Putamen (tissue), 1 donor: ENCODE measurements at places on chromosomes 1 and 21.
A peak's percentile ranks its signal among the peaks of the same experiment; 100 is the strongest.

- DNase-seq = no peak
These were observed 30.1 kb upstream of the ENO1 start for GRCh38 chr1:8908388-8909151.

DNA sequence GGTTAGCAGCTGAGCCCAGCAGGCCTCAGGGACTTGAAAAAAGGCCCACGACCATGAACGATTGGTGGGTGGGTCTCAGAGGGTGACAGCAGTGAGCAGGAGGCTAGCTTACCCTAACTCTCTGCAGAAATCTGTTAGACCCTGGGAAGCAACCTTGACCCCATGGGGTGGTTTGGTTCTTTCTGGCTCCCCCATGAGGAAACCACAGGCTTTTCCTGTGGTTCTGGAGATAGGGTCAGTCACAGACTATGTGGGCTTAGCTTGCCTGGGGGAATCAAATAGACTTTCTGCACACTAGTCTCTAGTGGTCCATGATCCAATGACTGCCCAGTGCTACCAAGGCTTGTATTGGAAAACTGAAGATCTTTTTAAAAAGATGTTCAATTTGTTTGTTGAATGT, 118.1 kb downstream of the PLXNA2 start:
- DNase-seq = no peak

DNA sequence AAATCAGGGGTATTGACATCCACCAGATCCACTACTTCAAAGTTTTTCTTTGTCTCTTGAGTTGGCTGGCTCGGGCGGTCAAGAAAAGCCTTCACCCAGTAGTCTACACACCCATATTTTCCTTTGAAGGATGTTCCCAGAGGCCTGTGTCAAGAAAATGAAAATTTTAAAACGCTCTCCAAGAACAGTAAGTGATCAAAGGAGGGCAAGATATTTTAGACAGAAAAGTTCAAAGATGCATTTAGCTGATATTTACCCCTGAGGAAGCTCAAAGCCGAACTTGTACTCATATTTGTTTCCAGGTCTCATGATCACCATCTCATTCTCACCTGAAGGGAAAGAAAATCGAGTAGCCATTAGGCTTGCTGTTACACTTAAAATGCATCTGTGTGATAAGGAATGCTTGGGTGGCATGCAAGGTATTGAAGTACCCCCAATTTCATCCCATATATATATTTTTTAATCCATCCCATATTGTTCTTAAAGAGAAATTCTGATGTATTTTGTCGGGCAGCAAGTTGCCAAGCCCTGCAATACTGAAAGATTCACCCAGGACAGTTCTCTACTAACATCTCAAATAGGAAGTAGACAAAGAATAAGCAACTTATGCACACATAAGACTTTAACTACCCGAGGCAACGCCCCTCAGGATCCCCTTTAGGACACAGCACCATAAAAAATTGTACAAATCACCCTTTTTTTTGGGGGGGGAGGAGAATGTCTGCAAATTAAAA, 1.1 kb downstream of the TXNIP start:
- DNase-seq = no peak

DNA sequence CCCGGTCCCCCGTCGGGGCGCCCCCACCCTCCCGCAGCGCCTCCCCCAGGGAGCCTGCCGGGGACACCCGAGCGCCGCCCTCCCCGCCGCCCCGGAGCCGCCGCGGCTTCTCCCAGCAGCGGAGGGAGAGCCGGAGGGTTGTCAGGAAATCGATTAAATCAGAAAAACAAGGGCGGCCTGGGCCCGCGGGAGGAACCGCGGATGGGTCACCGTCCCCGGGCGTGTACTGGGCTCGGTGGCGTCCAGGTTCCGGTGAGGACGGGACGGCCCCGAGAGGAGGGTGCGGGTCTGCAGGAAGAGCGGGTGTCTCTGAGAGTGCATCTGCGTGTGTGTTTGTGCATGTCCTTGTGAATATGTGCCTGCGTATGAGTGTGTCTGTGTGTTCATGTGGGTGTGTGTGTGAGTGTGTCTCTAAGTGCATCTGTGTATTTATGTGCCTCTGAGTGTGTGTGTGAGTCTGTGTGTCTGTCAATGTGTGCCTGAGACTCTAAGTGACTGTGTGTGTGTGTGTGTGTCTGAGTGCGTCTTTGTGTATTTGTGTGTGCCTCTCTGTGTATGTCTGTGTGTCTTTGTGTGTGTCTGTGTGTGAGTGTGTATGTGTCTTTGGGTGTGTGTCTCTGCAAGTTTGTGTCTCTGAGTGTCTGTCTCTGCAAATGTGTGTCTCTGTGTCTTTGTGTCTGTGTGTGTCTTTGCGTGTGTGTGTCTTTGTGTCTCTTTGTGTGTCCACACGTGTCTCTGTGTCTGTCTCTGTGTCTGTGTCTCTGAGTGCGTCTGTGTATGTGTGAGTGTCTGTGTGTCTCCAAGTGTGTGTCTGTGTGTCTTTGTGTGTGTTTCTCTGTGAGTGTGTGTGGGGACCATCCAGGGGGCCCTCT, 1.1 kb downstream of the SPSB1 start:
- DNase-seq = no peak

DNA sequence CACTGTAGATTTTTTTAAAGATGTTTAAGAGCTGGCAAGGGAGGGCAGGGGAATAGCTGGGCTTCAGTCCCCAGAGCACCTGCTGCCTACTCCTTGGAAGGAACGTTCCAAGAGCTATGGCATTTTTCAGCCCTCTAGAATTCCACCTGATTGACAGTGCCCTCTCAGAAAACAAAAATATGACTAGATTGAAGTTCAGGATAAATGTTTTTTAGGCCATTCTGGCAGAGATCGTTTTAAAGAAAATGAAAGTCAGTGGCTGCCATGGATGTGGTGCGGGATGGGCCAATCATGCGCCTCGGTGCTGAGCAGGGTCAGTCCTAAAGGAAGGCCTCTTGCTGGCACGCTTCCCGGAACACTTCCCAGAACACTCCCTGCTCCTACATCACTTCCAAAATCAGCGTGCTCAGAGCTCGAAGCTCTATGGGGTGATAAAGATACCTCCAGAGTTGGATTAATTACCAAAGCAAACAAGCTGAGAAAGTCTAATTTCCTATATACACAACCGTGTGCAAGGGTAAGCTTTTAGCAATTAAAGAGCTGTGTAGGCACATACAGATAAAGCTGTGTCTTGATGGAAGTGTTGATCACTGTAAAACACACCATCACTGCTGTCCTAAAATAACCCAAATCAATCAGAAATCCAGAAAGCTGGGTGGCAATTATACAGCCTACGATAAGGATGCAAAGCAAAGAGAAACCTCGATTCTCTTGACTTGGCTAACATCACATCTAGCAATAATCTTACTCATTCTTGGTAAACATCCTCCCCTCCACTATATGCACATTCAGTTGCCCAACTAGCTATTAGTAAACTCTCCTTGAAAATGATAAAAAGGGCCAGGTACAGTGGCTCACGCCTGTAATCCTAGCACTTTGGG, 34.6 kb downstream of the TGFBR3 start:
- DNase-seq = peak; percentile 44

- DNase-seq = no peak
These were observed 118.3 kb downstream of the TGFB2 start for GRCh38 chr1:218463194-218464156.

DNA sequence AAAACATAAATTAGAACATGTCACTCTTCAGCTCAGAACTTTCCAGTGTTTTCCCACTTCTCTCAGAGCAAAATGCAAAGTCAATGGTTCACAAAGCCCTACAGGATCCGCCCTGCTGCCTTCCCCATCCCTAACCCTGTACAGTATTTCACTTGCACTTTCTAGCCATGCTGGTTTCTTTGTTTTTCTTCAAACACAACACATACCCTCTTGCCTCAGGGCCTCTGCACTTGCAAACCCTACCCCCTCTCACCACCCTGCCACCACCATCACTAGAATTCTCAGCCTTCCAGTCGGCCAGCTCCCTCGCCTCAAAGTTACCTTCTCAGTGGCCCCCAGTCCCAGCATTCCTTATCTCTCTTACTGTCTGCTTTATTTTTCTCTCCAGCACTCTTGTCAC, 17.6 kb downstream of the TEX35 start:
- no peak for DNase-seq

DNA sequence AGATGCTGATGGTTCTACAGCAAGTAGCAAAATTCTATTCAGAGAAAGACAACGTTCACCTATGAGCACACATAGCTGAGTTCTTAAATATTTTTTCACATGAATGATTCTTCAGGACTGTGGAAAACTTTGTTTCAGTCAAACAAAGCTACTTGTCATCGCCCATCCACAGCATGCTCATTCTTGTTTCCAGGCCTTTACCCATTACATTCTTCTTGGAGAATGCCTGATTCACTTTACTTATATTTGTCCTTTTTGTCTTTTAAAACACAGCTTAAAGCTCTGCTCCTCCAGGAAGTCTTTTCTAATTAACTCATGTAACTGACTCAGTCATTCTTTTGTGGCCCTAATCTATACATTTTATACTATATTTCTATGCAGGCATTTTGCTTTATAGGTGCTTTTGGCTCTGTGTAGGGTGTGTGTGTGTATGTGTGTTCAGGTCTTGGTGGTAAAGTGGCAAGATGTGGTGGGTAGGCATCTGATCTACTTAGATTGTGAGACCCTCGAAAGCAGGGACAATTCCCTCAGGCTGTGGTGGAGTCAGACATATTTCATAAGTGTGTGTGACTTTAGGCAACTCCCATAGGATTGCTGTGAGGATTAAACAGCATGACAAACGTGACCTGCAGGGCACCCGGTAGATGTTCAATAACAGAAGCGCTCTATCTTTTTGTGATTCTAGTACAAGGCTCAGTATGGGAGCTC, 11.8 kb upstream of the MARK1 start:
- DNase-seq = no peak

- peak; percentile 98 for DNase-seq
These were observed at the start of the genes CLCN6 and MTHFR for GRCh38 chr1:11805422-11806306. Gene CLCN6, plus strand, starts transcription at chr1:11806191. Its CDS starts 72 bp downstream, at chr1:11806263. Gene MTHFR, minus strand, starts transcription at chr1:11805964. Its CDS starts 2,848 bp downstream, at chr1:11803116.

DNA sequence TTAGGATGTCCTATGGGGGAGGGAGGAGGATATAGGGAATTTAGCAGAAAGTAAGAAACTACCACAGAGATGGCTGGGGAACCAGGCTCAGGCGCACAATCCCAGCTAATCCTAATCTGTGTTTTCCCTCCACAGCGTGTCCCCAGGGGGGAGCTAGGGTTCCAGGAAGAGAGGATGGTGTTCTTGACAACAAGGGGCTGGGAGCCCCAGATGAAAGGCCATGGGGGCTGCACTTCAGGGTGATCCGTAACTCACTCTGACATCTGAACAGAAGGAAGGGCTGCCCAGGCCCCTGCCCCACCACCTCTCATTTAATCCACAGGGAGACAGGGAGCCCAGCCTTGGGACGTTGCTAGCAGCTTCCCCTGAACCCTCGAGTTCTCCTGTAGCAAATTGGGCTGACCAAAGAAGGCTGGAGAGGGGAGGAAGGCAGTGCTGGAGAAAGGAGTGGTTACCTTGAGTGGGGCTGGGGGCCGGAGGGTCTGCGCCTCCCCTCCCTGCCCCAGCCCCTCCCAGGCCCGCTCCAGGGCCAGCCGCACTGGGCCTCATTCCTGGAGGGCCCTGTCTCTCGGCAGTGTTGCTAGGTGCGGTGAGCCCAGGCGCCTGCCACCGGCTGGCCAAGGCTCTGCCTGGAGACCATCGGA, 131.7 kb downstream of the TMEM53 start:
- no peak for DNase-seq

DNA sequence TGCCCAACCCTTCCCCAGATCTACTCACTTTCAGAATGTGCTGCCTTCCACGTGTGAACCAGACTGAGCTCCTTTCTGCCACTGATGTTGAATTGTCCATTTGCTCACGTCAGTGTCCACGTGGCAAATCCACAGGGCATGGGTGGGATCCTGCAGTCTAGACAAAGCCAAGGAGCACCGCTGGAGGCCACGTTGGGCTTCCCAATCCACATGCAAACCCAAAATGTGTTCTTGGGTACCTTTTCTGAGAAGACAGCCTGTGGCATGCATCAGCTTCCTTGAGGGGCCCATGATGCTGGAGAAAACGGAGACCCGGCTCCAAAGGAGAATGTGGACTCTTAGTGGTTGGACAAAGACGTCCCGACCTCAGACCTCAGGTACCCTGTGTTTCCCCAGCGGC, 87.6 kb downstream of the PDE9A start:
- no peak for DNase-seq

DNA sequence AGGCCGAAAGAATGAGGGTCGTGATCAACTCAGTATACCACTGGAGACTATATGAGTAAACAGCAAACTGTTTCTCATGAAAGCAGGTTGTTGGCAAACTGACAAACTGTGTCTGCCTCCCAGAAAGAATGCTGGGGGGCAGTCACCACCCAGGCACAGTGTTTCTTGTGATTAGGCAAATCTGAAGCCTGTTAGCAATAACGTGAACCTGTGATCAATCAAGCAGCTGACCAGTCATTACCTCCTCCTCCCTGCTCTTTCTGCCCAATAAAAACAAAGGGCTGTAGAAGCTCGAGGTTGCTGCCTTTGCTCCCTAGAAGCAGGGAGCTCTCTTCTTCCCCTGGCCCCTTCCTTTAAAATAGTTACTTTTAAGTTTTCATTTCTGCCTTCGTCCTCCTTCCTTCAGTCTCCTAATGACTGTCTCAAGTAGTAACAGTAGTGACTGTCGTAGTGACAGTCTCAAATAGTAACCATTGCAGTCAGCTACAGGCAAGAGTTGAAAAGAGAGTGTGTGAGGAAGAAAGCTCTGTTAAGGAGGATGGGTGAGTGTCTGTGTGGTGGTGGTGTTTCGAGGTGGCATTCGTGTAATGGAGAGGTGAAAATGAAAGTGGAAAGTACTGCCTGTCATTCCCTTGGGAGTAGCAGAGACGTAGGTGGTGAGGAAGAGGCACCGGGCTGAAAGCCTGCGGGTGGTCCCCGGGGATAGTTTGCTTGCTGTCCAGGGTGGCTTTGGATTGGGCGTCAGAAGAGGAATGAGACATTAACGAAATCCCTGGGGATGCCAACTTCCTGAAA, 14.5 kb downstream of the HHAT start:
- no peak for DNase-seq

GRCh38 chr1:22592919-22593790, 29.9 kb downstream of the EPHA8 start:
- DNase-seq = no peak

DNA sequence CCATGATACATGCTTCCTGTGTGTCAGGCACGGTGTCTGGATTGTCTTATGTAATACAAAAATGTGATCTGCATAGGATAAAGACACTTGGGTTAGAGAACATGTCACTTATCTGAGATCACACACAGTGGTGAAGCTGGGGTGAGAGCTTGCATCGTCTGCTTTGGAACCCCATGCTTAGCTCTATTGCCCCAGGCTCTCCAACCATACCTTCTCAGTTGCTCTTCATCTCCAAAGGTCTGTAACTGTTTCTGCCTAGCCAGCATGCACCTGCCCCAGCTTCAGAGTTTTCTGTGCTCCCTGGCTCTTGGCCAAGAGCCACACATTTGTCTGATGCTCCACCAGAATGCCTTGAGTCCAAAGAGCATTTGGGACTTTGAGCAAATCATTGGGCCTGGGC, 93.9 kb upstream of the COG2 start:
- no peak for DNase-seq

- DNase-seq = no peak
These were observed 19.0 kb downstream of the FOXO6 start for GRCh38 chr1:41380195-41380594.

GRCh38 chr1:46535063-46535462, 16.4 kb downstream of the KNCN start:
- no peak for DNase-seq

DNA sequence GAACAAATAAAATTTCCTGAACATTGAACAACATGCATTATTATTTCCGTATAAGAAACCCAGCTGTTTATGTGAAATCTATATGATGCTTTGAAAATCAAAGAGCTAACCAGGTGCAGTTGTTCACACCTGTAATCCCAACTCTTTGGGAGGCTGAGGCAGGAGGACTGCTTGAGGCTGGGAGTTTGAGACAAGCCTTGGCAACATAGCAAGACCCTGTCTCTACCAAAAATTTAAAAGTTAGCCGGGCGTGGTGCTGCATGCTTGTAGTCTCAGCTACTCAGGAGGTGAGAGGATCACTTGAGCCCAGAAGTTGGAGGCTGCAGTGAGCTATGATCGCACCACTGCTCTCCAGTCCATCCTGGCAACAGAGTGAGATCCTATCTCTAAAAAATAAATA, 4.8 kb upstream of the ZNF281 start:
- DNase-seq = no peak
